ENCODE measurements at places on chromosomes 11 and 22. TPM values are rescaled to one million over a fixed set of nuclear protein-coding genes. Genes with fewer than 3 reads are reported as not detected.

- peaks cover 41% of the 10 kb centered on the region for H3K4me1 ChIP-seq
- no peak overlapping the region for H3K4me3 ChIP-seq
- no peak overlapping the region for H3K27ac ChIP-seq
- H3K27me3 ChIP-seq, result no peaks in the 10 kb centered on the region
- no peaks in the 10 kb centered on the region for H3K36me3 ChIP-seq
These were observed 154.4 kb downstream of the NAV2 start for GRCh38 chr11:19867064-19867463.

DNA sequence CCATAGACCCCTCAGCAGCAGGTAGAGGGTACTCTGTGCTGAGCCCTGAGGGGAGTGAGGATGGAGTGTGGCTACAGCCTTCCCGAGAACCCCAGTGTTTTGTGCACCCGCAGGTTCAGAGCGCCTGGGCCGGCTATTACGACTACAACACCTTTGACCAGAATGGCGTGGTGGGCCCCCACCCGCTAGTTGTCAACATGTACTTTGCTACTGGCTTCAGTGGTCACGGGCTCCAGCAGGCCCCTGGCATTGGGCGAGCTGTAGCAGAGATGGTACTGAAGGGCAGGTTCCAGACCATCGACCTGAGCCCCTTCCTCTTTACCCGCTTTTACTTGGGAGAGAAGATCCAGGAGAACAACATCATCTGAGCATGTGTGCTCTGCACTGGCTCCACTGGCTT, 5.6 kb upstream of the TIRAP start:
- no peak overlapping the region for H3K4me3 ChIP-seq
- peaks cover 4% of the 10 kb centered on the region for H3K4me1 ChIP-seq
- no peaks in the 10 kb centered on the region for H3K27me3 ChIP-seq
- peaks cover 16% of the 10 kb centered on the region for H3K36me3 ChIP-seq
- H3K27ac ChIP-seq, result no peak overlapping the region
- DNase-seq, result no peak

ANKK1 gene
- not detected for total RNA-seq

GRCh38 chr22:46450931-46451561, 86.4 kb downstream of the CELSR1 start:
- H3K27me3 ChIP-seq, result no peaks in the 10 kb centered on the region
- no peaks in the 10 kb centered on the region for H3K36me3 ChIP-seq
- no peaks in the 10 kb centered on the region for H3K4me1 ChIP-seq
- DNase-seq, result no peak
- no peak overlapping the region for H3K27ac ChIP-seq

DNA sequence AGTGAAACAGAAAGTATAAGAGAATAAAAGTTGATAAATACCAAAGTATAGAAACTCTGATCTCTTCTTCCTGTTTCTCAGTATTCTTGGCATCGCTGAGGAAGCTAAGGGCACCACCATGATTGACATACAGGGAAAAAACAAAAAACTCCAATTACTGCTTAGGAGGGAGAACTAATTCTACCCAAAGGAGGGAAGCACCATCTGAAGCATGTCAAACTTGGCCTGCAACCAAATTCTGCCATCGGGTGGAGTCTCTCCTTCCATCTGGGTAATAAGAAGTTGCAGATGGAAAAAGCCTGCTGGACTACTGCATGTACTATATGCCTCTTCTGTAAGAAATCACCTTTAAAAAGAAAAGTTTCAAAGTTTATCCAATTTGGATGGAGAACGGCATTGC, 30.5 kb upstream of the PPP2R1B start:
- no peaks in the 10 kb centered on the region for H3K36me3 ChIP-seq
- DNase-seq, result no peak
- no peak overlapping the region for H3K4me3 ChIP-seq
- no peaks in the 10 kb centered on the region for H3K4me1 ChIP-seq
- H3K27ac ChIP-seq, result no peak overlapping the region
- no peaks in the 10 kb centered on the region for H3K27me3 ChIP-seq

DNA sequence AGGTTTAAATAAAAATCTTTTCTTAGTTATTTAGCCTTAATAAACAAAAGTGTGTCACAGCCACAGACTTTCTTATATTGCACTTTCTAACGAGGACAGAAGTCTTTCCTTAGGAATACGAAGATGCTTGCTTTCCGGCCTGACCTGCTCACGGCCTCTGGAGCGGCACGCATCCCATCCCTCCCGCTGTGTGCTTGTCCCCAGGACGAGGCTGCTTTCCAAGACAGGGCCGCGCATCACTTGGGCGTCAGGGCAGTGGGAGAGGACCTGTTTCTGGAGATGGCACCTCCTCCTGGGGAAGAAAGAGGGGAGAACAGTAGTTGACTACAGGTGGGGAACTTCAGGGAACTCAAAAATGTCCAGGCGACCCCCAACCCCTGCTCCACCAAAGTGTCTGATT, 26.4 kb downstream of the GRIK4 start:
- no peaks in the 10 kb centered on the region for H3K4me1 ChIP-seq
- H3K27me3 ChIP-seq, result no peaks in the 10 kb centered on the region
- no peak overlapping the region for H3K27ac ChIP-seq
- H3K36me3 ChIP-seq, result no peaks in the 10 kb centered on the region
- no peak overlapping the region for H3K4me3 ChIP-seq

DNA sequence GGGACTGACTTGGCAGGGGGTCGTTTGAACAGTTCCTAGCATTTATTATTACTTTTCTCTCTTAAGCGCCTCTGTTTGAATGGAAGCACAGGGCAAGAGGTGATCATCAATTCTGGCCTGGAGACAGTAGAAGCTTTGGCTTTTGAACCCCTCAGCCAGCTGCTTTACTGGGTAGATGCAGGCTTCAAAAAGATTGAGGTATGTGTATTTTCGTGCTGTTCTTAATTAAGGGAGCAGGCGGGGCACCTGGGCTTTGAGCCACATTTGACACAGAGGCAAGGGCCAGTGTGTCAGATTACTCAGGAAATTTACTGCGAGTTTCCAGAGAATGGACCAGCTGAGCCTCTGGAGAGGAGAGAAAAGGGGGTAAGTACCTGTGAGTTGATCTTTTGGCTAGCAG, 102.4 kb upstream of the SORL1-AS1 start:
- H3K4me3 ChIP-seq, result no peak overlapping the region
- H3K36me3 ChIP-seq, result no peaks in the 10 kb centered on the region
- H3K4me1 ChIP-seq, result no peaks in the 10 kb centered on the region
- DNase-seq, result no peak

Data from endothelial cell of umbilical vein (primary cell).